Breast epithelium (tissue), 4 donors: ENCODE measurements at places on chromosomes 7 and 10. TPM values are rescaled to one million over a fixed set of nuclear protein-coding genes. Genes with fewer than 3 reads are reported as not detected.

- H3K4me3 ChIP-seq, result no peak overlapping the region
- no peak for DNase-seq
- no peaks in the 10 kb centered on the region for H3K27me3 ChIP-seq
- H3K4me1 ChIP-seq, result no peaks in the 10 kb centered on the region
Measured at GRCh38 chr10:8438603-8439002, 384.1 kb downstream of the GATA3 start.

DNA sequence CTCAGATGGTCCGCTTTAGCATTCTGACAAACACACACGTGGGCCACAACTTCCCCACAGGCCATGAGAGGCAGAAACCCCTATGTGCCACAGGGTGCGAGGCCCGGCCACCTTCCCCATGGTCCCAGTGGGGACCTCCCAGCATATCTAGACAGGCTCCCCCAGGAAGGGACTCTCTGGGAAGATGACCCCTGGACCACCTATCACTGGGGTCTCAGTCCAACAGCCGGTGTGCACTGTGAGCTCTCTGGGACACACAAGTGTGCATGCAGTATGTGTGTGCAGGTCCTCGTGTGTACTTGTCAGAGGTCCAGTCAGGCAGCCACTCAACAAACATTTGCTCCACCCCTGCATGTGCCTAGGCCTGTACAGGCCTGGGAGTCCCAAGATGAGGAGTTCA is 18.7 kb downstream of the GRID1 start:
- no peak for DNase-seq
- no peaks in the 10 kb centered on the region for H3K4me1 ChIP-seq
- H3K36me3 ChIP-seq, result no peaks in the 10 kb centered on the region
- H3K27me3 ChIP-seq, result no peaks in the 10 kb centered on the region
- no peak overlapping the region for H3K27ac ChIP-seq
- H3K4me3 ChIP-seq, result no peak overlapping the region

DNA sequence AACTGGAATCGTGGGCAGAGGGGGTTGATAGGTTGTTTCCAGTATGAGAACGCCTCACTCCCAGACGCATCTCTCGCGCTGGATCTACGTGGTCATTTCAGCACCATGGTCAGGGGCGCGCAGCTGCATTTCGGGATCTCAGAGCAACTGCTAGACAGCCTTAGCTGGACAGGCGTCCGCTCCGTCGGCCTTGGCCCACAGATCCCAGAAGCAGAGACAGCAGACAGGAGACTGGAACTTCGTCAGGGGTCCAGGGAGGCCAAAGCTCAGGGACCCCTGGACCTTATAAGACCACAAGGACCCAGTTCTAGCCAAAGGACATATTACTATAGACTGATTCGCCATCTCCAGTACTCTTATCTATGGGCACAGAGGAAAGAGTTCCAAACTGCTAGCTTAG is 5.3 kb downstream of the NEUROG3 start:
- peaks cover 4% of the 10 kb centered on the region for H3K27me3 ChIP-seq
- DNase-seq, result no peak
- no peak overlapping the region for H3K27ac ChIP-seq
- H3K4me1 ChIP-seq, result no peaks in the 10 kb centered on the region
- no peak overlapping the region for H3K4me3 ChIP-seq

Gene GRM3
- not detected for total RNA-seq
